Activated gamma-delta T cell treated with anti-CD3 and anti-CD28 coated beads, Interleukin-2, amount 50 U/mL, for 16 hours (primary cell): ENCODE measurements at places on chromosomes 3 and 15.

GRCh38 chr3:59185591-59186369, 136.0 kb upstream of the CFAP20DC start:
- DNase-seq: no peak

DNA sequence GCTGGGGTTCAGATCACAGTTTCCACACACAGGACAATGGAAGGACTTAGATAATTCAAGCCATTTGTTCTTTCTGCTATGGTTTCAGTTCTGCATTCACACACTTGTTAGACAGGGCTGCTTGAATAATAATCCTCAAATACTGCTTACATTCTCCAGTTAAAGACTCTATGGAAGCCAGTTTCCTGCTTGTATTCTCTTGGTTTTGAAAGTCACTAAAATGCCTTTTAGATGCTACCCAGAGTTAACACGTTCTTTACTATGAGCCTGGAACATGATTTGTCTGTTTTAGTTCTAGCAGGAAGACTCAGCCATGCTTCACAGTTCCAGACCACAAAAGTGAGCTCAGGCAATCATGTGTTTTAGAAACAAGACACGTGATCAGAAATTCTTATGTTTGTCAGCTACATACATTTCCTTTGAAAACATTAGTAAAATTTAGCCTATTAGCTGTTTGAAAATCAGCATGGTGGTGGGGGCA, 152.4 kb downstream of the LEKR1 start:
- no peak for DNase-seq

DNA sequence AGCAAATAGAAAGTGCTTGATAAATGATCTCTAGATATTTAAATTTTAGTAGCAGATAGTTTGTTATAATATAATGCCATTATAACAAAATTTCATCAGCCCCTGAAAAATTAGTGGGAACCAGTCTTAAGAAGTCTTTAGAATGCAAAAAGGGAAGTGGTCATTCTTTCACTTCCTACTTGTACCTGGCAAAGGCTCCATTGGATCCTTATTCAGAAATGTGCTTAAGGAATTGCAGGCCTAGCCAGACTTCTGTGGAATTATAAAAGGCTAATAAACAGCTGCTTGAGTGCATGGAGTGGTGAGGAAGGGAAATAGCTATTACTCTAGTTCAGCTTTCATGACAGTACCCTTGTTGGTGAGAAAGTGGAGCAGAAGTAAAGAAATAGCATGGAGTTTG, 24.2 kb downstream of the PPM1L start:
- DNase-seq: no peak

- DNase-seq: no peak
These were observed 157.9 kb downstream of the FHIT start for GRCh38 chr3:61093364-61093763.

- no peak for DNase-seq
These were observed 235.1 kb downstream of the CD47 start for GRCh38 chr3:107855710-107856109.
